ENCODE measurements at places on chromosomes 1 and 21.
A peak's percentile ranks its signal among the peaks of the same experiment; 100 is the strongest.

- no peak for DNase-seq
Measured at GRCh38 chr1:82562448-82562847, 761.7 kb downstream of the ADGRL2 start.

DNA sequence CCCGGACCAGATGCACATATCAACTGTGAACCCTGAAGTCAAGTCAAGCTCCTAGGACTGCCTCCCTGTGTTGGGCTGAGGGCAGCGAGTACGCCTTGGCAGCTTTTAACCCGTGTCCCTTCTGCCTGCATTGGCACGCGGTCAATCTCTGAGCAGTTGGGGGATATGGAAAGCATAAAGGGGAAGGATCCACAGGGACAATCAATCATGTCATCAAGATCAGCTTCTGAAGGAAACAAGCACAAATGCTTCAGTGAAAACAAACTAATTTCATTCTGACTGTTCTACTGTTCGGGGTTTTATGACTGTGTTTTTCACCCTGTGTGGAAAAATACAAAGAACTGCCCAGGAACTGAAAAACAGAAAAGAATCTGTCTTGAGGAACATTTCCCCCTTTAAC lies 106.2 kb downstream of the RUNX1 start:
- DNase-seq: no peak

DNA sequence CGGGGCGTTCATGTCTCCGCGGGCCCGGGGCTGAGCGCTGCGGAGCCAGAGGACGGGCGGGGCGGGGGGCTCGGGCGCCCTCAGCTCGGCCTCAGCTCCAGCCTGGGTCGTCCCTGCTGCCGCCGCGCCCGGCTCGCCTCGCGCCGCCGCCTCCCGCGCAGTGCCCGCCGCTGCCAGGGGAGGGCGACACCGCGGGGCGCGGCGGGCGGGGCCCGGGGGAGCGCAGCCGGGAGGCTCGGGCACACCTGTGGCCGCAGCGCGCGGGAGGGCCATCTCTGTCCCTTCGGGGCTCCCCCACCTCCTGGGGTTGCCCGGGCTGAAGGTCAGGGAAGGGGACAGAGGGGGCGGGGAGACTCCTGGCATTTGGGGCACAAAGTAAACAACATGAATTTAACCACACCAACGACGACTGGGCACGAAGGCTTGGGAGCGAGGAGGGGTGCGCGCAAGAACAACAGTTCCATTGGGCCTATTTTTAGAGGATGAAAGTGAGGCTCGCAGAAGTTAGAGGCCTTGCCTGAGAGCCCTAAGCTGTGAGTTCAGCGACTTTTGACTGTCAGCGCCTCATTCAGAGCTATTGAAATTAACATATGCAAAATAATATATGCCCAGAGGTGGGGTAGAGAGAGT lies at the start of gene FAM131C:
FAM131C (minus strand) TSS at position 162 of the 630 bp plus-strand sequence. CDS start 209 bp downstream, outside the sequence.
- DNase-seq: peak; percentile 26

- peak; percentile 25 for DNase-seq
Measured at GRCh38 chr1:22121421-22121911, 21.4 kb downstream of the WNT4 start.
